ENCODE measurements at places on chromosomes 16 and 17.

- no peak for DNase-seq
Observed at GRCh38 chr17:79153367-79154130, 78.9 kb downstream of the ENGASE start.

DNA sequence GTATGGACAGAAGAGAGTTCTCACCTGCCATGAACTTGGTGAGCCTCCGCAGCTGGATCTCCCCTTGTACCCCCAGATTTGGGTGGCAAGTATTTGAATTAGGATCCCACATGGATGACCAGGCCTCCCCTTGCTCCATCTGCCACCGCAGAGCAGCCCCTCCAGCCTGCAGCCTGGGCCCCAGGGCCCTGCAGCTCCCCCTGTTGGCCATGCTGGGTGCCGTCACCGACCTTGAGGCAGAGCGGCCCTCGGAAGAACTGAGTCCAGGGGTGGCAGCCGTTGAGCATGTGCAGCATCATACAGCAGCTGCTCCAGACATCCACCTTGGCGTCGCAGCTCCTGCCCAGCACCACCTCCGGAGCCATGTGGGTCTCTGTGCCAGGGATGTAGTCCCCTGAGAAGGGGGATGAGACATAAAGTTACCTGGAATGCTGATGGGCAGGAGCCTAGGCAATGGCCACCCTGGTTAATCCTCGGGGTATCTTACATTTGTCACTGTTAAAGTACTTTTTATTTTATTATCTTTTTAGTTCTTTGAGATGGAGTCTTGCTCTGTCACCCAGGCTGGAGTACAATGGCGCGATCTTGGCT is 9.0 kb upstream of the SPATA32 start:
- peak; percentile 47 for DNase-seq

DNA sequence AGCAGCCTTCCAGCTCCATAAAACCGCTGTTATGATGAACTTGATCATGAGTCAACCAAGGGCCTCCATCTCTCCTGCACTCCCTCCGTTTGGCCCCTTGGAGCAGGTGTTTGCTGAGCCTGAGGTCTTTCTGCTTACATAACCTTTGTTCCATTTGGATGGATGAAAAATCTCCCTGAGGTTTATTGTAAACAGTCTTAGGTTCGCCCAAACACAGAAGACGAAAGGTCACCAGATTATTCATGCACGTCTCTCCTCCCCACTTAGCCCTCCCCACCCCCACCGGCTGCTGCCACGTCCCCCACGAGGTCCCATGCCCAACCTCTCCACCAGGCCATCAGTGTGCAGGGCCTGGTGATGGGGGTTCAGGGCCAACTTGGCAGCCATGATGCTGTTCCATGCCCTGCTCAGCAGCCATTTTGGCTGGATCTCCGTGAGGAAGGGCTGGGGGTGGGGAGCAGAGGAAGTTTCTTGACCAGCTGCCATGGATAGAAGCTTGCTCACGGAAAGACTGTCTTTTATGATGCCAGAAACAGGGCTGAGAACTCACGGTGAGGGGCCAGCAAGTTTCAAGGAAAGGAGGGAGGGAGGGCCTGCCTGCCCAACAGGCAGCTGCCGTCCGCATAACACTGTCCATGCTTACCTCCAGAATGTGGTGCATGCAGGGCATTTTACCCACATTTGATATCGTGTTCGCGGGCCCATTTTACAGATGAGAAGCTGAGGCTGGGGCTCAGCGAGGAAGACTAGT is 47.8 kb upstream of the FOXF1 start:
- DNase-seq: no peak

GRCh38 chr17:43683928-43684653 is 22.4 kb upstream of the MEOX1 start:
- DNase-seq: no peak

GRCh38 chr17:58337600-58338453 is 9.2 kb upstream of the TSPOAP1 start:
- DNase-seq: peak; percentile 91

Data from activated gamma-delta T cell treated with Interleukin-2 at 50 U/mL for 16 hours (primary cell).